ENCODE measurements at places on chromosomes 6 and 20.

DNA sequence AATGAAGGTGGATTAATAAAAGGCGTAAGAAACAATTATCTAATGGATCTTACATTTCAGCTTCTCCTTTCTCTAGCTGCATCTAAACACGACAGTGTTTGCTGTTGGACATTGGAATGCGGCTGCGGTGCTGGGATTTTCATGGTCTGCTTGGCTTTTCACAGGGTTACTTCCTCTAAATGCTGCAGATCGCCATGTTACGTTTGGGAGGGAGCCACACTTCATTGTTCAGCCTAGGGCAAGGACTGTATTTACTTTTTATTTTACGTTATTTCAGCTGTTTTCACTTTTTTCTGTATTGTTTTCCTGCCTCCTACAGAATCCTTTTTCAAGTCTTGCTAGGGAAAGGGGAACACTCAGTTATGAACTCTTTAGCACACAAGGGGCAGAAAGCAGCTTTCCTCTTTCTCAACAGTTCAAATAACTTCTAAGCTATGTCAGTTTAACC lies 97.9 kb upstream of the MTHFD1L start:
- no peak for DNase-seq

GRCh38 chr6:56730663-56731529 lies 88.2 kb upstream of the DST start:
- no peak for DNase-seq

- DNase-seq, result no peak
Observed at GRCh38 chr6:166007349-166008263, 160.0 kb downstream of the TBXT start.

DNA sequence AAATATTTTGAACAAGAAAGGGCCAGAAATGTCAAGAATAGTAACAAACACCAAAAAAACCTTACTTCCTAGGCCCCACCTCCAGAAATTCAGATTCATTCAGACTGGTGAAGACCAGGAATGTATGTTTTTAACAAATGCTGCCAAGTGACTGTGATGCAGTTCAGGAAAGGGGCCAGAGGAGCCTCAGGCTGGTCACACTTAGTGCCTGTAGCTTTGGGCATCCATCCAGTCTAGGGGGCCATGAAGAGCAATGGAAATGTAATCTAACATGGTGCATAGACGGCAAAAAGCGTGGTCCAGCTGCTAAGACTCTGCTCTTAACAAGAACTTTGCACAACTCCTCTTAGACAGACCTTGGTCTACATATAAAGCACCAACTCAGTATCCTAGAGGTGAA lies 7.1 kb downstream of the GJA1 start:
- no peak for DNase-seq

DNA sequence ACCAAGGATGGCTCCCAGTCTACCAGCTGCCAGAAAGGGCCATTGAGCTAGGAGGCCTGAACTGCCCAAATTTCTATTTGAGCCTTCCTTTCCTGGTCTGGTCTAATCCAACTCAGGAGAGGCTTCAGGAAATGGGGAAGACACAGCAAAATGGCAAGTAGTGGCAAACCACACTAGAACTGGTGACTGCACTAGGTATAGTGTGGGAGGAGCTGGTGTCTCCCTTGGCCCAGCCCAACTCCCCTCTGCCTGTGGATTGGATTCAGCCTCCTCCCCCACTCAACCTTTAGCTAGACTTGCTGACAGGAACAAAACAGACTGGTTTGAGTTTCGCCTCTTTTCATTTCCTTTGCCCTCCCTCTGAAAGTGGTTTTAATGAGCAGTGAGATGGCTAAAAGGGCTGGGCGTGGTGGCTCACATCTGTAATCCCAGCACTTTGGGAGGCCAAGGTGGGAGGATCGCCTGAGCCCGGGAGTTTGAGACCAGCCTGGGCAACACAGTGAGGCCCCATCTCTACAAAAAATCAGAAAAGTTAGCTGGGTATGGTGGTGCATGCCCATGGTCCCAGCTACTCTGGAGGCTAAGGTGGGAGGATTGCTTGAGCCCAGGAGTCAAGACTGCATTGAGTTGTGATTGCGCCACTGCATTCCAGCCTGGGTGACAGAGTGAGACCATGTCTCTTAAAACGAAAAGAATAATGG lies 17.5 kb downstream of the MRPS18A start:
- DNase-seq, result no peak

DNA sequence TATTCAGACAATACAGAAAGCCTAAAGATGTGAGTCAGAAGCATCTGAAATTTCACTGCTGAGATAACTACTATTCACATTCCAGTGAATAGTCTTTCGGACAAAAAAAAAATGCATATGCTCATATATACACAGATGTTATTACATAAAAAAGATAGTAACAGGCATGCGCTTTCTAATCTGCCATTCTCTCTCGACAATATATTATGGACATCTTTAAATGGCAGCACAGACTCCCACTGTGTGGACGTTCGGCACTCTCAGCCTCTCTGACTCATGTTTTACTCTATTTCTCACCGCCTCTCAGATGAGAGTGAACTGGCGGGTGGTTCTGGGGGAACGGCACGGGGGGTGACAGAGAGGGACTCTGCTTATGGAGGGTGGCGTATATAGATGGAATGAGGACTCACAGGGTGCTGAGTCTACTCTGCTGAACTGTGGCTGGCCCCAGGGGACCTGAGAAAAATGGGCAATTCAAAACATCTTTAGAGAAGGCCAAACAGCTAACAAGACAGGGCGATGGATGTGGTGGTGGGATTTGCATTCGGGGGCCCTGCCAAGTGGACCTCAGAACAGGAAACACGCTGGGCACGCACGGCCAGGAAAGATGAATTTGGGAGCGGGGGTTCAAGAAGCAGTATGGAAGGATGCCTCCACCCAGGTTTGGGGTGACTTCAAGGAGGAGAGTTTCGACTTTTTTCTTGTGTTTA lies 68.9 kb downstream of the MDGA1 start:
- DNase-seq, result no peak

GRCh38 chr6:156883497-156884252 lies 106.5 kb downstream of the ARID1B start:
- no peak for DNase-seq

DNA sequence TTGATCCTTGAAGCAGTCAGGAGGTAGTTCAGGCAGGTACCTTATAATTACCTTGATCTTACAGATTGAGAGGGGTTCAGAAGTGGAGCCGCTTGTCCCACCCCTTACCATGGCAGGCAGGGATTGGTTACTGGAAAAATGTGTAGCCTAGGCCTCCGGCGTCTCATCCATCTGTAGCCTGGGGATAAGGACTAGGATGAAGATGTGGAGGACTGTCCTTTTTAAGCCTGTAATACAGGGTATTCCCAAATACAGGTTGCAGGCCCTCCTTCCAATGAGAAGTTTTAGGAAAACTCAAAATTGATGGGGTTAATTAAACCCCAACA lies 2.8 kb downstream of the HMGA1 start:
- no peak for DNase-seq

DNA sequence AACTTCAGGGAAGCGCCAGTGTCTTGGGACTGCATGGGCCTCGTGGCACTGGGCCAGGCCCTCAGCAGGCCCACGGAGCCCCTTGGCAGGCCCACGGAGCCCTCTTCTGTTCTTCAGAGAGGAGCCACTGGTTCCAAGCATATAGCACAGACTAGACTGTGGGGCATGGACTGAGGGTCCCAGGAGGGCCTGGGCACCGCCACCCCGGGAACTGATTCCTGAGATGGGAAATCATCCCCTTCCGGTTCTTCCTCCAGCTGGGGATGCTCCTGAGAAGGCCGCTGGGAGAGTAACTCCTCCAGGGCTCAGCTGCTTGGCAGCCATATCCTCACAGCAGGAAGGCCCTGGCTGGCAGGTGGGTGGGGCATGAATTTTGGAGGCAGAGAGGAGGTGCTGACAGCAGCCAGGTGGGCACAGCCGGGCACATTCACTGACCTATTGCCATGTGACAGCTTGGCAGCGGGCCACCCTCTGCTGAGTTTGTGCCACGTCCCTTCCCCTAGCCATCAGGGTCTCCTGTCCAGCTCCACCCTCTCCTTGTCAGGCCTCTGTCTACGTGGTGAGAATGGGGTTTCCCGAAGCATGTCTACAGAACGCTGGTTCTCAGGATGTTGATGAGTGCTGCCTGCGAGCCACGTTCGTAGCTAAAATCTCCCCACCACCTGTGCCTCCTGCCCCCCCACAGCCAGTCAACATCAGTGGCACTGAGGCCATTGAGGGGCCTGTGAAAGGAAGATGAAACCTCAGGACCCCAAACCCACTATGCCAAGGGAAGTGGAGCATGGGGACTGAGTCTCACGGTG lies 152.1 kb downstream of the TAF4 start:
- no peak for DNase-seq

DNA sequence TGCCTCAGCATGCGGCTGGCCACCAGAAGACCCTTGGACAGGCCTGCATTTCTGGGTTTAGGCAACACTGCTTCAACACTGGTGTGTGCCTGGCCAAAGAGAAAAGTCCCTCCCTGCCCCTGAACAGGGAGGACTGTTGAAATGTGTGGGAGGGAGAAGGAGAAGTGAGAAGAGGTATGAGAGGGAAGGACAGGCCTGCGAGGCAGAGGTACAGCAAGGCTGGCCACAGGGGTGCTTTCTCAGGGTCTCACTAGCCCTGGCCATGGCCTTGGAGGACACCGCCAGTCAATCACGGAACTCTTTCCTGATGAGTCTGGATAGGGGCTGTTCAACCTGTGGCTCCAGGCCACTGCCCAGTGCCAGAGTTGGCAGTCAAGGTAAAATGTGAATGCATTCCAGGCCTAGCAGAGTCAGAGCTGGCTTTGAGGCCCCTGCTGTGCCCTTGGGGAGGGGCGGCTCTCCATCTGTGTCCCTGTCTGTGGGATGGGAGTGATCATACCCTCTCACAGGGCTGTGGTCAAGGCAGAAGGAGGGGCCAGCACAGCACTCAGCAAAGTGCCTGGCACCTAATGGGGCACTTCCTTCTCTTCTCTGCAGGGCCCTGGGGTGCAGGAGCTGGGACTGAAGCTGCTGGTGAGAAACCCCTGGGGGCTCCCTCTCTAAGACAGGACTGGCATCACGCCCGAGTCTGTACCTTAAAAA lies 43.2 kb upstream of the CDH22 start:
- no peak for DNase-seq

DNA sequence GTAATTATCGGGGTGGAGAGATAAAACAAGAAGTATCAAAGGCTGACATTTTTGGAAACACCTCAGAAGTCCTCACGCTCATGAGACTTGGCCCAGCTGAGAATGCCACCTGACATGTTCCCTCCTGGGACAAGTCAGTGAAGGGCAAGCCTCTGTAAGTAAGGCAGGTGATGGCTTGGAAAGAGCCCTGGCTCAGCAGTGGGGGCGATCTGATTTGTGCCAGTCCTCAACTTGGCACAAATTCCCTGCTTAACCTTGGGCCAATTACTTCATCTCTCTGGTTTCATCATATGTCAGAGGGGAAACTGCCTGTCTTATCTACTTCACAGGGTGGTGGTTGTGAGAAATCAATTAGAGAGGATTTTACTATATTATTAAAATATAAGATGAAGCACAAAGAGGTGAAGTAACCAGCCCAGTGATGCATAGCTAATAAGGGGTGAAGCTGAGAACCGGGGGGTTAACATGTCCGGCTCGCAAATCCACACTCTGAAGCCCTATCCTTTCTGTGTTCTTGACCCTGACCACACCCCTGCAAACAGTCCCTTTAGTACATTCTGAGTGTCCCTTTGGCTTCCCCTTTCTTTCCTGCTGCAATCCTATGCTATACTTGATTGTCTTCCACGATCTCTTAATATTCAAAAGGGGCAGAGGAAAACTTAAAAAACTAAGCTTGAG lies 8.8 kb upstream of the MOCS1 start:
- no peak for DNase-seq

GRCh38 chr6:6579281-6579680 lies 9.2 kb upstream of the LY86 start:
- DNase-seq, result no peak

DNA sequence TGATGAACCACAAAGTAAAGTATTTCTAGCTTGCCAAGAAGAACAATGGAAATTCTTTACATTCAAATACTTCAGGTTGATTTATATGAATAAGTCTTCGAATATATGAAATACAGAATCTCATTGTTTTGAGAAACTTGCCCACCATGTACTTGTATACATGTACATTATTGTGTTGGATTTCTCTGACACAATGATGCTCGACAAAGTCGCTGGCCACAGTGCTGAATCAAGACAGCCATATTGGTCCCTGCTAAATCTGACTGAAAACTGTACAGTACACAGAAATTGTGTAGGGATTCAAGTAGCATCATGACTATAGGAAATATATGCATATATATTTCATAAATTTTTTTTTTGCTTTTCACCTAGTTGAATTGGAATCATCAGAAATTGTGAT lies 13.1 kb upstream of the LIN28B start:
- DNase-seq, result no peak

GRCh38 chr6:11492464-11493290 lies 44.9 kb upstream of the TMEM170B start:
- DNase-seq, result no peak

GRCh38 chr20:60332523-60332922 lies 374.3 kb downstream of the CDH26 start:
- DNase-seq, result no peak

DNA sequence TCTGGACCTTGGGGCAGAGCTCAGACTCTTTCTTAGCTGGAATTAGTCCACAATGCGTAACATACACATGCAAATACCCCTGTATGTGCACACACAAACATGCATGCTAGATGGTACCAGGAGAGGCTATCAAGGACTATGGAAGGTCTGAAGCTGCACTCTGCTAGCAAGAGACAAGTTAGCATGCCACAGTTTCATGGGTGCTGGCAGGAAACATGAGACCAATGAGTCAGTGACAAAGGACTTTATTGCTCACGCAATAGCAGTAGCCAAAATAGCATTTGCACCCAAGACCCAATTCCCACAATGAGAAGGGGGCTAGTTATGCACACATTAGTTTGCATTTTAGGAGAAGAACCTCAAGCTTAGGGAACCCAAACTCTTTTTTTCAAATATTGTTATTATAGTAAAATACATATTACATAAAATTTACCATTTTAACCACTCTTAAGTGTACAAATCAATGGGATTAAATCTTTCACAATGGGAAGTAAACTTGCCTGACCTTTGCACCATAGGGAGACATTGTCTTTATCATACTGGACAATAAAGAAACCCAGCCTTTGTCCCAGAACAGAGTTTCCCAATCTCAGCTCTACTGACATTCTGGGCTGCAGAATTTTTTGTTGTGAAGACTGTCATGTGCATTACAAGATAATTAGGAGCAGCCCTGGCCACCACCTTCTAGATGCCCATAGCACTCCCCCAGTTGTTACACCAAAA lies 69.1 kb downstream of the NRSN1 start:
- DNase-seq, result no peak

DNA sequence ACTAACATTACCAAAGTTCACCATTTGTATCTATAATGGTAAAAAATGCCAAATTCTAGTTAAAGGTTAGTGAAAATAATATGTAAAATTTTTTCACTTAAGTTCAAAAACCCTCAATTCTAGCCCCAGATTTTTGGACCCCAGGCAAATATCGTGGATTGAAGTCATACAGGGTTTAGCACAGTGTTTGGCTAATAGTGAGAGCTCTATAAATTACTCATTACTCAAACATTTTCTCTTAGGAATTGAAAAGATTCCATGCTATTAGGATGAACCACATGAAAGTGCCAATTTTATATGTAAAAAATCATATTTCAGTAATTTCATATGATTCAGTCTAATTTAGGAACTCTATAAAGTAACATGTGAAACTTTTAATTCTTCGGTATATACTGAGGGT lies 170.3 kb upstream of the PREP start:
- no peak for DNase-seq

GRCh38 chr6:161212902-161213301 lies 61.0 kb downstream of the AGPAT4 start:
- no peak for DNase-seq
